ENCODE measurements at places on chromosomes 12 and 14.

- DNase-seq = no peak
Measured at GRCh38 chr12:40557980-40558379, 134.3 kb upstream of the CNTN1 start.

GRCh38 chr14:77181603-77182437, at the start of gene TMEM63C:
Gene TMEM63C, plus strand, starts transcription at chr14:77181798. Its CDS starts 37,016 bp downstream, at chr14:77218814.
- no peak for DNase-seq

GRCh38 chr14:76708771-76709170, 52.5 kb upstream of the VASH1 start:
- DNase-seq = no peak

GRCh38 chr14:102464846-102465341, 44.7 kb downstream of the ANKRD9 start:
- no peak for DNase-seq

- DNase-seq = no peak
Measured at GRCh38 chr12:11085419-11085818, 6.7 kb downstream of the TAS2R43 start.

GRCh38 chr12:113092607-113093408, 36.3 kb downstream of the DTX1 start:
- no peak for DNase-seq

DNA sequence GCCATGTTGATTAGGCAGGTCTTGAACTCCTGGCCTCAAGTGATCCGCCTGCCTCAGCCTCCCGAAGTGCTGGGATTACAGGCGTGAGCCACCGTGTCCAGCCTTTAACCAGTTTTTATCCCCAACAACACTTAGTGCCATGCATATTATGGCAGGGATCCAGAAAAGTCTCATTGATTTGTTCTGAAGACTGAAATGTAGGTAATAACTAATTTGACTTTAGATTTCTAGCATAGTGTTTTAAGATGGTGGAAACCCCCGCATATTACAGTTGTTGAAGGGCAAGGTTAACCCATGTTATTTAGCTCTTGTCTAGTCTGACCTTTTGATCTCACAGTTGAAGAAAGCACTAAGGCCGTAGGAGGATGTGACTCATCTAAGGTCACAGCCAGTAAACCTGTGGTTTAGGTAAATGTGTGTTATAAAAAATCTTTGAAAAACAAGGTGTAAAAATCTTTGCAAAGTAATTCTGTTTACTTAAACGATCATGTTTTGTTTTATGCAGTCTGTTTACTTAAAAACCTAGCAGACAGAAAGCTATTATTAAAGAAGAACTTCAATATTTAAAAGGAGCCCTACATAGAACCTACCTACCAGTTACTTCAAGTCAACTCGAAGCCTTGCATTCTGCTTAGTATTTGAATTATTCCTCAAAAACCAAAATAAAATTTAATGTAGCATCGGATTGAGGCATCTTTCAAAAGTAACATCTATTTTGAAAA, 24.8 kb downstream of the BICDL1 start:
- no peak for DNase-seq

DNA sequence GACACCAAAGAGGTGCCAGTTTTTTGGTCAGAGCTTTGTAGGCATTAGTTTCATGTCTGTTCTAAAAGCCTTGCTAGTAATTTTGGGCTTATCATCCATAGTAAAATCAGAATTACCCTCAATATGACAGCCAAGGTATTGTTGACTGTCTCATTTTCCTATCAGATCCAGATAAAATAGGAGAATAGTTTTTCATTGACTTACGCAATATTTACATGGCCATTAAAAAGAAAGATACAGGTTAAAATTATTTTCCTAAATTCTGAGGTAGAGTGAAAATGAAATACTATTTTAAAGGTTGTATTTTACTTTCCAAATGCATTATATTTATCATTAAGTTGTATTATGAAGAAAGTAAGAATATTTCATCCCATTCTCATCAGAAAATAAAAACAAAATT, 203.7 kb downstream of the LRFN5 start:
- DNase-seq = no peak

DNA sequence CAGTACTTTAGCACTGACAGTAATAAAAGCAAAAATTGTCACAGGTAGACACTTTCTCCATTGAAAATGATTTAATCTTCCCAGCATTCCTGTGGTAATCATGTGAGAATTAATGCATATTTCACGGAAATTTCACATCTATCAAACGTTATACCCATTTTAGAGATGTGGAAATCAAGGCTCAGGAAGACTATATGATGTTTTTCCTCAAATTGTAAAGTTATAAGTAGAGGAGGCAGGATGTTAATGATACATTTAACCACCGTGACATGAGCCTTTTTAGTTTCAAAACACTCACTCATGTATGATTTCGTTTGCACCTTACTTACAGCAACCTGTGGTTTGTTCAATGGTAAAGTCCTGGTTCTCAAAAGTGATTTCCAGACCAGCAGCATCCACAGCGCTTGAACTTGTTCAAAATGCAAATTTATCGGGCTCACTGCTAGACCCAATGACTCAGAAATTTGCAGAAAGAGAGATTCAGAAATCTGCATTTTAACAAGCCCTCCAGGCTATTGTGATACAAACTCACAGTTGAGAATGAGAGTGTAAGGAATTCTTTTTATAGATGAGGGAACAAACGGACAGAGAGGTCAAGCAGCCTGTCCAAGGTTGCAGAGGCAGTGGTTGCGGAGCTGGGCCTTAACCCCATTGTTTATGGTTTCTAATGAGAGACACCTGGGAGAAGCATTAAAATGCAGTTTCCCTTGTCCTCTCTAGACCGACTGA, 654.8 kb upstream of the TBX3 start:
- DNase-seq = no peak

- DNase-seq = no peak
Measured at GRCh38 chr14:26987744-26988363, 390.0 kb upstream of the NOVA1 start.

Data from brain pericyte (primary cell).